ENCODE measurements at places on chromosomes 12 and 14. TPM values are rescaled to one million over a fixed set of nuclear protein-coding genes. Genes with fewer than 3 reads are reported as not detected.

DNA sequence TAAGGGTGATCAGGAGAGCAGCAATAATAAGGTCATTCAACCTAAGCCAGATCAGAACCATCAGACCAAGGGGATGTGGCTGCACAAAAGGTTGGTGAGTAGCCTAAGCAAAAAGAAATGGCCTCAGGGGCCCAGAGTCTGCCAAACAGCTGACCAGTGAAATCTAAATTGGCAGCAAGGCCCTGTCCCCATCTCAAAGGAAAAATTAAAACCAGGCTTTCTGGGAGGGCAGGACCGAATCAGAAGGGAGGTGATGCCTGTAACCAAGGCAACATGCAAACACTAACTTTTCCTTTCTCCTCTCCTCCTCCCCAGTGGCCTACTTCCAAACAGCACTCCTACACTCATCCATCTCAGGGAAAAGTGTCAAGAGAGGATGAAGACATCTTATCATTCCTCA is 256.4 kb downstream of the NUAK1 start:
- peak; percentile 99 for ATAC-seq

GRCh38 chr12:76942267-76942666 is 63.4 kb upstream of the CSRP2 start:
- ATAC-seq: no peak

DNA sequence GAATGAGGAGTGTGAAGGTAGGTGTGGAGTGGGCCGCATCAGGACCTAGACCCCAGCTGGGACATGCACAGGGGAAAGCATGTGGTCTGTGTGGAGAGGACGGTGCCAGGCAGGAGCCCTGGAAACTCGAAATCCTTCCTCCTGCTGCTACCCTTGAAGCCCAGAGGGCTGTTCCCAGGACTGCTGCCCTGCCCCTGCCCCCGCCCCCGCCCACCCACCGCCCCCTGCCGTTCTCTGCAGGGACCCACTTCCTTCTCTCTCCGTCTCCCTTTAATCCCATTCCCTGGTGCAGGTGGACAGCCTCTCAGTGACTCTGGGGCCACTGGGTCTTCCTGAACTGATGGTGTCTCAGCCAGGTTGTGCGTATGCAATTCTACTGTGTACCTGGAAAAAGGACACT is 8.0 kb downstream of the ITFG2 start:
- ATAC-seq: no peak

DNA sequence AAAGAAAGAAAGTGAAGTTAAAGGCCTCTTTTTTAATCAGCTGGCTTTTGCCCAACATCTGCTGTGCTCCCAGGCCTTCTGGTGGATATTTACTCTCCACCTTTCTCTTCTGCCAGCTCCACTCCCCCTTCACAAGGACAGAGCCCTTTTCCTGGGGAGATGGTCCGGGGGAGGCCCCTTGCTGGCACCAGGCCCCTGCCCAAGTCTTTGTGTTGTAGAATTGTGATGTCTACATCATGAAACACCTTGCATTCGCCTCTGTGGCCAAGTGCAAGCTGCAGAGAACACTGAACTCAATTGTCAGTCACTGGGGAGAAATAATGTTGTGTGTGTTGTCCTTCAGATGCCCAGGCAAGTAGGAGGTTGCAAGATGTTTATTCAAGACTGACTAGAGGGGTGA is 150.3 kb downstream of the DPF3 start:
- no peak for ATAC-seq

- ATAC-seq: no peak
These were observed 135.6 kb upstream of the HIF1A start for GRCh38 chr14:61559641-61560201.

DNA sequence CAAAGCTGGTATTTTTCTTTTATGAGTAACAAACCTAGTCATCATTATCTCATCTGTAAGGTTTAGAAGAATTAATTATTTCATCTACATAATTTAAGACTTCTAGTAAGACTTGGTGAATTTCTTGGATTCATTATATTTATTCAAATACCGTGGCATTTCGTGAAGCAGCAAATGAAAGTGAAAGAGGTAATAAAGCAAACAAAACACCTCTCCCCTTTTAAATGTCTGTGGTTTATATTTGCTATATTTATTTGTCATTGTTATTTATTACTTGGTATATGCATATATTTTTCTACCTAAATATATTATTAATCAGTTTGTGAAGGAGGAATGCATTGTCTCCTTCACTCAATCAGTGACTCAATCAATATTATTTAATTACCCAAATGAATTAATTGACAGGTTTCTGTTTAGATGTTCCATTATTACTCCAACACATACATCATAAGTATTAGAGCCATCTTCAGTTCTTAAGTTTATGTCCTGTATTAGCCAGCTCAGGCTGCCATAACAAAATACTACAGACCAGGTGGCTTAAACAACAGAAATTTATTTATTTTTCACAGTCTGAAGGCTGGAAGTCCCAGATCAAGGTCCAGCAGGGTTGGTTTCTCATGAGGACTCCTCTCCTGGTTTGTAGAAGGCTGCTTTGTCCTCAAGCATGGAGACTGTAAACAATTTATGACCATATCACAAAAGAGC is 6.6 kb downstream of the CFAP54 start:
- no peak for ATAC-seq

EML5 gene
- not detected for total RNA-seq

KRT77 gene
- total RNA-seq: 0.27 TPM

Data from motor neuron (in vitro differentiated cells).